ENCODE measurements at places on chromosomes 5 and 9.

DNA sequence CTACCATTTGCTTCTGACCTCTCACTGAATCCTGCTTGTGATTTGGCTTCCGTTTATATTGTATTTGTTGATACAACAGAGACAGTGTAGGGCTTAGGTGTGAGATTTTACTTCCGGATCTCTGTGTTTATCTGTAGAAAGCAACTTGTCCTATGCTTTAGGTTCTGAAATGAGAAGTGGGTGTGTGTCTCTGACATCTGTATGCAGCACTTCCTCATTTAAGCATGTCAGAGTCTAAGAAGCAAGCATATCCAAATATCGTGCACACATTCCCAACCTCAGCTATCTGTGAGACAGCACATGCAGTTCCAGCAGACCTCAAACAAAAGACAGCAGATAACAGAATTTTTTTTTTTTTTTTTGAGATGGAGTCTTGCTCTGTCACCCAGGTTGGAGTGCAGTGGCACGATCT, 16.3 kb downstream of the KLF9 start:
- DNase-seq, result no peak

DNA sequence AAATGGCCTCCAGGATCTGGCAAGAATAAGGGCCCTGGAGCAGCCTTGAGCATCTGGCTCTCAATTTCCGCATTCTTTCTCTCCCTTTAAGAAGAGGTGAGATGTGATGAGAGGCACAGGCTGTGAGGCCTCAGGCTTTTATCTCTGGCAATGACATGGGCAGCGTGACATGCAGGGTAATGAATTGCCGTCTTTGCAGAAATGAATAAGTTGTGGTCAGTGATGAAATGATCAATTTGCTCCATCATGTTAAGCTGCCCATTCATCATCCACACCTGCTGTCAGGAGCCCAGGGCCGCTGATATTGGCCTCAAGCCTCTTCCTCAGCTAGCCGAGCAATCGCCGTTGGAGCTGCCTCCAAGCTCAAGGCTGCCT, 265.3 kb downstream of the TRIM32 start:
- no peak for DNase-seq

DNA sequence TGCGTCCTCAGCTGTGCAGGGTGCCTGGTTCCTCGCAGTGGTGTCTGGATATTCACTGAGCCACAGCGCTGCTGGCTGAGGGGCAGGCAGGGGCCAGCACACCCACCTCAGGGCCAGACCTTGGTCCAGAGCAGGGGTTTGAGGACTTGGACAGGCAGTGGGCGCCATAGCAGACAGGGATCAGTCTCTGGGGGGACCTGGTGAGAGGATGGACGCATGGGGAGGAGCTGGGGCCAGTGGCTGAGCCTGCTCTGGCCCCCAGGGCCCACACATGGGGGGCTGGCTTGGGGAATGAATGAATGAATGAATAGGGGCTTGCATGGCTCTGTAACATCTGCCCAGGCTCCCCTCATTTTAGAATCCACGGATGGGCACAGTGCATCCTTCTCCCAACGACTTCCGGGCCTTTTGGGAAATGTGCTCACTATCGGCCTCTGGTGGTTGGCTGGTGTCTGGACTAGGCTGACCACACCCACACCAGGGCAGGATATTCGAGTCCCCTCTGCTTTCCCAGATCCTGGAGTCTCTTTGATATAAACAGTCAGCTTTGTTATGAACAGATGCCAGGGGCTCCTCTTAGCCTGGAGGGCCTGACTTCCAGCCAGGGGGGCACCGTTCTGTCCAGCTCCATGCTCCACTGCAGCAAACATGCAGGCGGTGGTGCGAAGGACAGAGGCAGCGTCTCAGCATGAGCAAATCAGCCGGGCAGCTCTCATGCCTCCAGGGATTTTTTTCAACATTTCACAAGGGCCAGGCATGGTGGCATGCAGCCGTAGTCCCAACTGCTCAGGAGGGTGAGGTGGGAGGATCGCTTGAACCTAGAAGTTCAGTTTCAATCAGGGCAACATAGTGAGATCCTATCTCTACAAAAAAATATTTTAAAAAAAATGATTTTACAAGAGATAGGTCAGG, 62.6 kb downstream of the NEK6 start:
- DNase-seq, result peak; percentile 80

- DNase-seq, result no peak
These were observed 32.8 kb upstream of the PIP5K1B start for GRCh38 chr9:68672215-68672614.

DNA sequence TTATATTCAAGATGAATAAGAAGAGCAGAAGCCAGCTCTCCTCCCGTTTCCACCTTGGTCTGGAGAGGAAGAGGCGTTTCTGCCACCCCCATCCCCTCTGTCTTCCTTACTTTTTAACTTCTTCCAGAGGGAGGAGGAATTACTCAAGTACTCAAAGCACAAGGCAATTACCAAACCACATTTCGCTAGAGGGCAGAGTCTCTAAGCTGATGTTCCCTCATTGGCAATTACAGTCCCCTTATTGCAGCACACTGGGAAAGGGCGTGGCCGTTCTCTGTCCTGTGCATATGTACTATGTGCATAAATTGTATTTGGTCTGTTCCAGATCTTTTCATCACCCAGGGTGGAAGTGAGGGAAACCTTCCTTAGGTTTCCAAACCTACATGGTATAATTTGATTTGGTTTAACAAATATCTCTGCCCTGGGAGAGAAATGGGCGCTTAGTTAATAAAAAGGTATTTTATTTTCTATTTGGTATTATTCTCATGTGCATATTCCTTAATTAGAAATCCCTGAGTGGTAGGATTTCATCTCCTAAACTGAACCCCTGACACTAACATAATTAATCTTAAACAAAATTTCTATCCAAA, 29.8 kb upstream of the ALDOB start:
- DNase-seq, result peak; percentile 39

- peak; percentile 87 for DNase-seq
These were observed 34.1 kb upstream of the RAPGEF1 start for GRCh38 chr9:131773911-131774379.

DNA sequence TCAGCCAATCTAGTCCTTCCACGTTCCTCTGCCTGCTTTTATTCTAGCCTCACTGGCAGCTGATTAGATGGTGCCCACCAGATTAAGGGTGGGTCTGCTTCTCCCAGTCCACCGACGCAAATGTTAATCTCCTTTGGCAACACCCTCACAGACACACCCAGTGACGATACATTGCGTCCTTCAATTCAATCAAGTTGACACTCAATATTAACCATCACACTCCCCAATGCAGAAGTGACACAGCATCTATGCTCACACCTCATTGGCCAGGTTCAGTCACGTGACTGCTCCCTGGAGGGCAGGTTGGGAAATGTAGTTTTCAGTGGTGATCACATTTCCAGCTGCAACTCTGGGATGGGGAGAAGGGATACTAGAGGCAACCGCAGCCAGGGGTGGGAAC, 13.0 kb downstream of the SUSD3 start:
- no peak for DNase-seq

DNA sequence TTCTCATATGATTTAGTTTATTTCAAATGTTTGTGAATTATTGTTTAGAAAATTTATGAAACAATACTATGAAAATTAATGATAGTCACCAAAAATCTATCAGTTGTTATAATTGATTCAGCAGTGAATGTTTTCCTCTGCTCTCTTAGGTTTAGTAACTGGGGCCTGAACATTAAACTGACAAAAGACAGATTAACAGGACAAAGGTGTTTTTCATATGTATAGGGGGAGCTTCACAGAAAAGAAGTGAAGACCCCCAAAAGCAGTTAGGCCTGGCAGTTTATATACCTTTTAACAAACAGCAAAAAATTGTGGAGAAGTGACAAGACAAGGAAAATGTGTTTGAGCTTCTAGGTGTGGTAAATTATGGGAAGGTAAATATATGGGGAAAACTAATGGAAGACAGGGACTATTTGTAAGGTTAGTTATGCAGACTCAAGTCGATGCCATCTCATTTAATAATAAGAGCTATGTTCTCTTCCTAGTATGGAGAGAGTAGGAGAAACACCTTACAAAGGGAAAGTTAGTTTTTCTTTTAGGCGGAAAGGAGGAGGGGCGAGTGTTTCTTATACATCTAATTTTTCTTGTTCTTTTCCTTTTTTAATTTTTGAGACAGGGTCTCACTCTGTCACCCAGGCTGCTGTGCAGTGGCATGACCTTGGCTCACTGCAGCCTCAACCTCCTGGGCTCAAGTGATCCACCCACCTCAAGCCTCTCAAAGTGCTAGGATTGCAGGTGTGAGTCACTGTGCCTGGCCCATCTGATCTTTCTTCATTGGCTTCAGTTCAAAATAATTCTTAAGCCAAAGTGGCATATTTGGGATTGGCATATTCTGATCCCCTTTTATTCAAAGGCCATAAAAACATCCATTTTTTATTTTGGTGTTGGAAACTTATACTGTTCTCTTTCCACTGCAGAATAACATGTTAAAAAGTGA, 77.8 kb downstream of the C9orf153 start:
- DNase-seq, result no peak

- DNase-seq, result no peak
These were observed 173.5 kb upstream of the NREP start for GRCh38 chr5:111930449-111930848.

- no peak for DNase-seq
These were observed 1111.8 kb upstream of the ACO1 start for GRCh38 chr9:31272456-31273295.

DNA sequence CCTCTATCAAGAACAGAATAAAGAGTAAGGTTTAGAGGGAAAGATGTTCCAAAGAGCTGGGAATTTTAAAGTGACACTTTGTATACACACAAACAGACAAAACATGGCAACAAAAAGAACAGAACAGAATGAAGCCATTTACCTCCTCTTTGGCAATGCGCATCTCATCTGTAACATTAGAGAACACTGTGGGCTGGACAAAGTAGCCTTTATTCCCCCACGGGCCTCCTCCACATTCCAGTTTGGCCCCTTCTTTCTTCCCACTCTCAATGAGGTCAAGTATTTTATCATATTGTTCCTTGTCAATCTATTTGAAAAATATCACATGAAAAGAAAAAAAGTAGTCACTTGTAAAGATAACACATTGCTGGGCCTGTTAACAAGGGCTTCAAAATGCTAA, 41.0 kb downstream of the ALDH1A1 start:
- no peak for DNase-seq

- DNase-seq, result peak; percentile 69
These were observed 59.2 kb downstream of the CDH18 start for GRCh38 chr5:19928562-19929421.

- no peak for DNase-seq
These were observed 10.0 kb upstream of the SLCO4C1 start for GRCh38 chr5:102306121-102306520.

DNA sequence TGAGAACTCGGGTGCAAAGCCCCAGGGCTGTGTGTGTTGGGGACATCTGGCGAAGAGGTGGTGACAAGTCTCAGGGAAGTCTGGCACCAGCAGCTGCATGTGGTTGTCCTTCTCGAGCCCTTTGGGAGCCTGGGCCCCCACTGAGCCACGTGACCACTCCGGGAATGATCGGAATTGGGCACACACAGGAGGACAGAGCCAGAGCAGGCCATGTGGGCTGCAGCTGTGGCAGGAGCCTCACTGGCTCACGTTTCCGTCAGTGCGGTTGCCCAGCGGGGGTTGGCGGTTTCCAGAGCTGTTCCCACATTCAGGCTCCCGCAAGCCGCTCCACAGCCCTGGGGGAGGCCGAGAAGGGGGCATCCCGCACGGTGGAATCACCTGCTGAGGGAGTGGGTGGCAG, 6.8 kb upstream of the CEL start:
- peak; percentile 24 for DNase-seq

- no peak for DNase-seq
These were observed 13.1 kb upstream of the LPAR1 start for GRCh38 chr9:111051400-111051799.

DNA sequence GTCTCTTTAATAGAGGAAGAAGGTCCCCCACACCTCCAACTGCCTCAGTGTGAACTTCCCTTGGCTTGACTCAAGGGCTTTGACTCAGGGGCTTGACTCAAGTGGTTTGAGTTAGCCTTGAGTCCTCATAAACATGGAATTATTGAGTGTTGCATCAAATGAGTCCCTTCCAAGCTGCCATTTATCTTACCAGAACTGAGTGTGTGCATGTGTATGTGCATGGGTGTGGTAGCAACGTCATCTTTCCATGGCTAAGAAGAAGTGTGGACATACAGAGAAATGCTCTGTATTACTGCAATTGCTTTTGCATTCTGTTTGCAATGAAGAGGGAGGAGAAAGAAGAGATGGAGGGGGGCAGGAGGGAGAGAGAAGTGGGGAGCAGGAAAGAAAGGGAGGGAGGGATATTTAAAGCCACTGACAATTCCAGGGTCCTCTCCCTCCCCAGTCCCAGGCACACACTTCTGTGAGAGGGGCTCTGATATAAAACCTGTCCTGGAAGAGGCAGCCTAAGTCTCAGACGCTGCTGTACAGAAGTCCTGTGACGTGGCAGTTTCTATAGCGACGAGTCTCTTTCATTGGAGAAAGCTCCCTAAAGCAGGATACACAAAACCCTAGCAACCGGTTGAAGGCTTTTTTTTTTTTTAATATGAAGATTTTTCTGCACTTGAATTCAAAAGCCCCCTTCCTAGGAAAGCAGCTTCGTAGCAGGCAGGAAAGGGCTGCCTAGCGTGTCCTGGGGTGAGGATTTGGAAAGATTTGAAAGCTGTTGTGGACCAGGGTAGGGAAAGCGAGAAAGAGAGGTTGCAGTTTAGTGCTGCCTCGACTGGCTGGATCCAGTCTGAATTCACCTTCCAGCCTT, 93.3 kb upstream of the MAP1B start:
- DNase-seq, result peak; percentile 86

DNA sequence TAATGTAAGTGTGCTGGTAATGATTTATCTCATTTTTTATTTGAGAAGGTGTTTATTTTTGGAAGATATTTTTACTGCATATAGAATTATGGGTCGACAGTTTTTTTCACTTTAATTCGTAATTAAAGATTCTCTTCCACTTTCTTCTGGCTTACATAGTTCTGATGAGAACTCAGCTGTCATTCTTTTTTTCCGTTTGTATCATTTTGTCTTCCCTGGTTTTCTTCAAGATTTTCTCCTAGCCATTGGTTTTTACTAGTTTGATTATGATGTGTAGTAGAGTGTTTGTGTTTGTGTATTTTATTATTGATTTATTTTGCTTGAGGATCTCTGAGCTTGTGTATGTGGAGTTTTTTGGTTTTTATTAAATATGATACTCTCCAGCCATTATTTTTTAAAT, 21.7 kb downstream of the SLF1 start:
- no peak for DNase-seq

- DNase-seq, result no peak
These were observed 214.1 kb upstream of the MEF2C start for GRCh38 chr5:89097103-89097502.

DNA sequence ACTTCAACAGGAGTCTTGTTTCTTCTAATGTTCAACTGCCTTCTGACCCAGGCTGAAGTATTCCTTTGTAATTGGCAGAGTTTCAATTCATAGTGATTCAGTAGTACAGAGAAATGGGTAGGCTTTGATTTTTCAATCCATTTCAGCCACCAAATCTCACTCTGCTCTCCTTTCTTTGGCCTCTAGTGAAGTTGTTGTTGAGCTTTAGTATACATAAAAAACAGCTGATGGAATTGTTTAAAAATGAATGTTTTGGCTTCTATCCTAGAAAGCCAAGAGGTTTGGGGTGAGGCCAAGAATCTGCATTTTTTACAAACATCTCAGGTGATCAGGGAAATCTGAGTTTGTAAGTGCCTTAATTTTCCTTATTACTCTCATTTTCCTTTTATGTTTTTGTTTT, 182.9 kb upstream of the MAP1B start:
- DNase-seq, result peak; percentile 25

- peak; percentile 88 for DNase-seq
These were observed 144.5 kb upstream of the TNC start for GRCh38 chr9:115262477-115262876.
